ENCODE measurements at places on chromosomes 7 and 10.

GRCh38 chr10:1294748-1295147 is 238.6 kb downstream of the WDR37 start:
- no peak for DNase-seq

- no peak for DNase-seq
Measured at GRCh38 chr10:35331894-35332640, 4.2 kb upstream of the CCNY start.

GRCh38 chr7:4722960-4723630 is 41.0 kb downstream of the FOXK1 start:
- DNase-seq: no peak

DNA sequence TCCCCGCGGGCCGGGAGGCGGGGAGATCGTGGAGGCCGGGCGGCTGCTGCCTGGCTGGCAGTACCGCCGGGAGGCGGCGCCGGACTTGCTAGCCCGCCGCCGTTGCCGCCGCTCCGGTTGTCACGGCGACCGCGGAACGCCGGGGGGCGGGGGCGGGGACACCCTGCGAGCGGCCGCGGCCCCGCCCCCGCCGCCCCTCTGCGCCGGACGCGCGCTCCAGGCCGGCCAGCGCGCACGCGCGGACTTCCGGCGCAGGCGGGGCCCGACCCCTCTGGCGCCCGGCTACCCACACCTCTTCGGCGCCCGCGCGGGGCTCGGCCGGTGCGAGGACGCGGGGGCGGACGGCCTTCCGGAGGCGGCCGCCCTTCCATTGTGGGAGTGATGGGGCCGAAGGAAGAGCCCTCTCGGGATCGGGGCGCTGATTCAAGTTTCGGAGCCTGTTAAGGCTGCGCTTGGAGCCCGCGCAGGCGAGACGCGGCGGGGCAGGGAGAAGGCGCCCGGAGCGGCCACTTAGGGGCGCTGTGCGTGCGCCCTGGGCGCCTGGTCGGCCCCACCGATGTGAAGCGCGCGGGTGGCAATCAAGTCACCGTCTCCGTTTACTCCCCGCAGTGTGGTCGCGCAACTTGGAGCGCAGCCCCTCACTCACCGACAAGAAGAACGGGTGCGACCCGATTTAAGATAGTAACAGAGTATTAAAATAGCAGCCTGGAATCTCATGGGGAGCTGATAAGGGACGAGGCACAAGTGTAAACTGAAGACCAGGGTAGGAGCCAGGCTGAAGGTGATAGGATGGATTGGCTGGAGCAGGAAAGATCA is 449 bp upstream of the DPY19L1 start:
- peak; percentile 77 for DNase-seq

DNA sequence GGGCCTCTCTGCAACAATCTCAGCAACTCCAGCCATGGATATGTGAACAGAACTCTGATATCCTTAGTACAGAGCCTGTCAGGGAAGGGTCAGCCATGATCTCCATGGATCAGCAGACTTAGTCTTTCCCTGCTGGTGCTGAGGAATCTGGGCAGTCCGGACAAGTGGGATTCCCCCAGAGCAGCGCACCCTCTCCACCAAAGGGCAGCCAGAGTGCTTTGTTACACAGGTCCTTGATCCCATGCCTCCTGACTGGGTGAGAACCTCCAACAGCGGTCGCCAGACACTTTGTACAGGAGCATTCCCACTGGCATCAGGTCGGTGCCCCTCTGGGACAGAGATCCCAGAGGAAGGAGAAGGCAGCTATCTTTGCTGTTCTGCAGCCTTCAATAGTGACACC is 38.9 kb downstream of the TPK1 start:
- no peak for DNase-seq

All from effector CD8-positive, alpha-beta T cell (primary cell).